NCI-H1436 treated with DMSO at 0.1 percent for 48 hours (cell line): ENCODE measurements at places on chromosomes 2 and 18.

DNA sequence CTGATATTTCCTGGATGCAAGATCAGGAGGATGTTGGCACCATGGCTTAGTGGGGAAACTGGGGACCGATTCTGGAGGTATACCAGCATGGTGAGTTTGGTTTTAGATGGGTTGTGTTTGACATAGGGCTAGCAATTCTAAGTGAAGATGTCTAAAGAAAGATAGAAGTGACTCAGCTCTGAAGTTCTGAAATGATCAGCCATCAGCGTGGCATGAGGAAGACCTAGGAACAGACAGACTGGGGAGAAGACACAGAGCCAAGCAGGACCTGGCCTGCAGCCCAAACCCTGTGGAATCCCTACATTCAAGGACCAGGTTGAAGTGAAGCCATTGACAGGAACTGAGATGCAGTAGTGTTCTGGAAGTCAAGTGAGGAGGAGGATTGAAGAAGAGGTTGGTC, 39.8 kb downstream of the HRH4 start:
- DNase-seq = no peak

- no peak for DNase-seq
Measured at GRCh38 chr2:38734299-38735058, 16.7 kb downstream of the SRSF7 start.

DNA sequence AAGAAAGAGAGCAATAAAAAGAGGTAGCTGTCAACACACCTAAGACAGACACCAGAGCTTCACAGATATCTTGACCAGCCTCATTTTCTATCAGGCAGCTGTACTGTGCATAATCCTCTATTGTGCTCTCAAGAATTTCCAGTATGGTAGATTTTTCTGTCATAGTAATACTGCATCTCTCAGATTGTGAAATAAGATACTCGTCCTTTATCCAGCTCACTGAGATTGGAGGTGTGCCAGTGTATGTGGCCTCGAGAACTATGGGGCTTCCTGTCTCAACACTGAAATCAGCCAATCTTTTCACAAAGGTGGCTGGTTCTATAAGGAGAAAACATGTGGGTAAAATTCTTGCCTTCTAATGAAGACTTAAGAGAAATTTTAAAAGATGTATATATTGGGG, 88.9 kb downstream of the TTN start:
- DNase-seq = no peak

GRCh38 chr2:46439582-46439981, 39.8 kb upstream of the TMEM247 start:
- no peak for DNase-seq

DNA sequence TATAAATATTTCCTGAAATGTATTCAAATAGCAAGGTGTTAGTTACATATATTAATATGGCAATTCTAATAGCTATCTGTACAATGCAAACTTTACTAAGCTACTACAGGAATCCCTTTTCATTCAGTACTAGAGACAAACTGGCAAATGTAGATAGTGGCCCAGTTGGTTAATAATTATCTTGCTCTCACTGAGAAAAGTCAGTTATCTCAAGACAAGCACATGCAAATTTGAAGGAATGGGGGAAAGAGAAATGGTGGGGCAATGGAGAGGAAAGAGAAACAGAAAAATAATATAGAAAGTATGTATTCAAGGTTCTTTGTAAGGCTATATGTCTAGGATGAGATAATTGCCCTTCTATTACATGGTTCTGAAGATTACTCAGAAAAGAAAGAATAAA, 280.0 kb downstream of the FIGN start:
- DNase-seq = no peak

GRCh38 chr2:106353676-106354075, 114.5 kb downstream of the RGPD3 start:
- DNase-seq = no peak

DNA sequence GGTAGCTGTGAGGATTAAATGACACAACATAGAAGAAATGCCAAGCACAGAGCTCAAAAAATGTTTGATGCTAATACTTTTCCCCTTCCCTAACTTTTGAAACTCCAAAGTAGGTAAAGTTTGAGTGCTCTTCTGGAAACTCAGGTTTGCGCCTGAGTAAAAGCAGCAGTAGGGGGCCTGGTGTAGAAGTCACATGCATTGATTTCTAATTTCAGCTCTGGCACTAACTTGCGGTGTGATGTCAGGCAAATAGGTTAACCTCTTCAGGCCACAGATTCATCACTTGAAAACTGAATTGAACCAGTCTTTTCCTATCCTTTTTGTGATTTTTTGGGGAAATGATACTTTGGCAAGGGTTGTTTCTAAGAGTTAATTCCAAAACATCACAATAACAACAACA, 27.2 kb downstream of the LHCGR start:
- DNase-seq = no peak
